ENCODE measurements at places on chromosomes 12 and 14.

GRCh38 chr14:79438696-79439342 lies 772.5 kb downstream of the DIO2 start:
- DNase-seq = no peak

DNA sequence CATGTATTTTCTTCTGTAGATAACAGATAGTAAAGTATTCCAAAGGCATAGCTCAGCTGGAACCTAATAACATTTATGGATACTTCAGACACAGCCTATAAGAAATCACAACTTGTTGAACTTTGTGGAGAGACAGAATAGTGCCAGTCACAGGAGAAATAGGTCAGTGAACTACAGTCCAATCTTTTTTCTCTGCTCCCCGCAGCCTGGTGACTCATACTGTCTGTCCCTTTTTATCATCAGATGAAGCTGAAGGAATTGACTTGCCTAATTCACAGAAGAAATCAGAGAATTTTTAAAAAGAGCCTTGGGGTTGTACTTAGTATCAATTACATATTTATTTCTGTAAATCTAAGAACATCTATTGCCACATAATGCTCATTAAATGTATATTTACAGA lies 222.3 kb downstream of the ALG10 start:
- no peak for DNase-seq

GRCh38 chr14:31205681-31206535 lies 1.7 kb downstream of the HECTD1 start:
- DNase-seq = peak; percentile 84

DNA sequence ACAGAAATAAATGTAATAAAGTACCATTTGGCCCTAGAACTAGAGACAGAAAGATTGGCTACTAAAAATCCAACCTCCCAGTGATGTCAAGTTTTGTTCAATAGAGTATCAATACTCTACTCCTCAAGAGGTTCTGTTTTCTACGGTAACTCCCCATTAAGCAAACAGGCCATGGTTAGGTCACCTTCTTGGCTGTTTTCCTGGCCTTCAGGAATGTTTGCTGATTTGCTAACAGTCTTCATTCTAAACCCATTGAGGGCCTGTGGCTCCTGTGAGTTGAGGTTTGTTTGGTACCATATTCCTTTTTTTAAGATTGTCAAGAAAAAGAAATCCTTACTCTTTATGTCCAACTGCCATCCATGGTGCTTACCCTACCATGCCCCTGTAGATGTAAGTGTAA lies 1022.0 kb upstream of the TMEM132C start:
- no peak for DNase-seq

- DNase-seq = peak; percentile 44
These were observed 1.8 kb downstream of the SPSB2 start for GRCh38 chr12:6871052-6871957.

GRCh38 chr12:5163661-5164060 lies 120.0 kb downstream of the KCNA5 start:
- DNase-seq = no peak

DNA sequence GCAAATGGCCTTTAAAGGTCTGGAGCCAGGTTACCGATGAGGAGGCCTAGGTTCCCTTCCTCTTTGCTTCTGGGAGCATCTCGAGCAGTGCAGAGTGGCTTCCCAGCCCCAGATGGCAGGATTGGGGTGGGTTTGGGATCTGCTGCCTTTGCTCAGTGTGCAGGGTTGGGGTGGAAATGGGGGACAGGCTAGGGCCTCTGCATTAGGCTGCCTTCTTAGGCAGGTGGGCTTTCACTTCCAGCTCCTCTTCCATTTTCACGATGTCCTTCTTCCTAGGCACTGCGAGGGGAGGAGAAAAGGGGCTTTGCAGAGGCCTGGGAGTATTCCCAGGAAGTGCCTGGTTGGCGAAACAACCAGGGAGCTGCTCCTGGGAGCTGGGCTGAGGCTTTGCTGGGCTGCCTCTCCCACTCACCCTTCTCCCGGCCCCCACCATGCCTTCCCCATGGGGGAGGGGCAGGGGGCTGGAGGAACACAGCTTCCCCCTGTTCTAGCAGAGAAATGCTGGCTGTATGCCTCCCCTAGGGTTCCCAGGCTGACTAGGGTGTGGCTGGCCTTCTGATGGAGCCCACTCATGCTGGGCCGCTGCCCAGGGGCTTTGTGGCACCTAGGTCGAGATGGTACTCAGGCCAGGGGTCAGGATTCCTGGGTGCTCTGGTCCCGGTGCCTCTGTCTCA lies 2.4 kb downstream of the NR4A1 start:
- no peak for DNase-seq

DNA sequence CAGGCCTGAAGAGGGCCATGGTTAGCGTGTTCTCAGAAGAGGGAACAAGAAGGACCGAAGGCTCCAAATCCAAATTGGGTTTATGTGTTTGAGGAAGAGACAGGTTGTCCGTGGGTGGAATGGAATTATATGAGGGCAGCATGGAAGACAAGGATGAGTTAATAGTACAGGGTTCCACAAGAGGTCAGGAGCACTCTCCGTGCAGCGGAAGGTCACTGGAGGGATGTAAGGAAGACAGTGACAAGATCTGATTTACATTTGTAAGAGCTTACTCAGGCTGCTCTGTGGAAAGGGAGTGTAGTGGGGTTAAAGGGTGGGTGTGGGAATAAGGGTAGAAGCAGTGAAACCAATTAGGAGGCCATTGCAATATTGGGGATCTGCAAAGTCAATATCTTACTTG lies 97.0 kb downstream of the TPH2 start:
- DNase-seq = no peak

DNA sequence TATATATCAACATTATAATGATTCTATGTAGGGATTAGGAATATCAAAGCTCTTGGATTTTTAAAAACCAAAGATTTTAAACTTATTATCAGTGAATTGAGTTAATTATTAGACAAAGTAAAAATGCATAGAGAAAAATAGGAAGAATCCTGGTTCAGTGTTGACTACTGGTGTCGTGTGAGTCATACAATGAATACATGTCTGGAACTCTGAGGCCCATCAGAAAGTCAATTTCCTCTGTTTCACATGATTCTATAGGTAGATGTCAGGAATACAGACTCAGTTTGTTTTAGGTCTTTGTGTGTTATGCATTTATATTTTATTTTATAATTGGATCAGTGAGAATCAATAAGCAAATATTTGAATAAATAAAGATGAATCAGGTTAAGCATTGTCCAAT lies 84.5 kb upstream of the RTL1 start:
- DNase-seq = no peak

GRCh38 chr14:66225337-66225736 lies 260.8 kb upstream of the CCDC196 start:
- DNase-seq = no peak

DNA sequence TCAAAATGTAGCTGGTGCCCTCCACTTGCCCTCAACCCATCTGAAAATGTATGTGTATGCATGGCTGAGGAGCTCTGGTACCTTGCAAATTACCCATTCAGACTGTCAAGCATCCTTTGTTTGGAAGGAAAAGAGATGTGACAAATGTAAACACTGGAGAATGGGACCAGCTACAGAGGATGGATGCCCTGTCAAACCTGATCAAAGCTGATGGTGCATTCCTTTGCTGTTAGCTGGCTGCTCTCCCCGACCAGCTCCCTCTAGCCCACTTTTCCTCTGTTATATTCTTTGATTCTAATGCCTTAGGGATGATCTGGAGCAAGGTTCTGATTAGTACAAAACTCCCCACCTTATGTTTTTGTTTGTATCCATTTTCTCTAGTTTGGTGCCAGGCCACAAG lies 310.3 kb downstream of the C12orf75 start:
- no peak for DNase-seq

GRCh38 chr12:113980537-113981337 lies 14.6 kb upstream of the RBM19 start:
- DNase-seq = peak; percentile 84

DNA sequence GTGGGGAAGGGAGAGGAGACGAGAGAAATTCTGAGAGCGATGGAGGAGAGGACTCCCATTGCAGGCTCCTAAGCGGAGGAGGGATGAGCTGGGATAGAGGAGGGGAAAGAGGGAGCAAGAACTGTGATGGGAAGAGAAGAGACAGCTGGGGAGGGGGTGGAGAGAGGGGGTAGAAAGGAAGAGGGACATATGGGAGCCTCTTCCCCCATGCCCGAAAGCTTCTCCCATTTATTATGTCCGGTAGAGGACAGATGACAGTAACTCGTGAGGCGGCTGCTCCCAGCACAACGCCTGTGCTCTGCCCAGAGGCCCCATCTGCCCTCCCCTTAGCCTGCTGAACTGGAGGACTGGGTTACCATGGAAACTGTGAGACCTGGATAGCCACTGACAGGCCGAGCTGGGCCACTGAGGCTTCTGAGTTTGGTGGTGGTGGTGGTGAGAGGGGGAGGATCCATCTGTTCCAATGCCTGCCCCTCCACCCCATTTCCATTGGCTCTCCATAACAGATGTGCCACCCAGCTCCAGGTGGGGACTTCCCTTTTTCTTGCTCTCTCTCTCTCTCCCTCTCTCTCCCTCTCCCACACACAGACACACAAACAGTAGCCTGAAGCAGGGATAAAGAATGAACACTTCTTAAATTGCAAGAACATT lies 8.3 kb downstream of the CPNE6 start:
- DNase-seq = no peak

- DNase-seq = peak; percentile 47
These were observed 41.9 kb downstream of the TTC8 start for GRCh38 chr14:88866305-88866704.

DNA sequence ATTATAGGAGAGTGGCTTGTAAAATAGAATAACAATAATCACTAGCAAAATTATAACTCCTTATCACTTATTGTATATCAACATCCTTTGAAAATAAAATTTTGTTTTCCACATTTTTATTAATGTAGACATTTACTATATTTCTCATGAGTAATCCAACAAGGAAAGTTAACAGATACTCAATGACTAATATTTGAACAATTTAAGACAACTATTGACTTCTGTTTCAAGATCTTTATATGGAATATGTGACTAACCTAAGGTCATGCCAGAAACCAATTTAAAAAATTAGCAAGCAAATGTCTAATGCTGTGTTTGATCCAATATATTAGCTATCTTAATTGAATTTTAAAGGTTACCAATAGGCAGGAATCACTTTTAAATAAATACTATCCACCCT lies 638.5 kb upstream of the FLRT2 start:
- DNase-seq = no peak

GRCh38 chr12:82781309-82781997 lies 94.7 kb downstream of the TMTC2 start:
- no peak for DNase-seq

DNA sequence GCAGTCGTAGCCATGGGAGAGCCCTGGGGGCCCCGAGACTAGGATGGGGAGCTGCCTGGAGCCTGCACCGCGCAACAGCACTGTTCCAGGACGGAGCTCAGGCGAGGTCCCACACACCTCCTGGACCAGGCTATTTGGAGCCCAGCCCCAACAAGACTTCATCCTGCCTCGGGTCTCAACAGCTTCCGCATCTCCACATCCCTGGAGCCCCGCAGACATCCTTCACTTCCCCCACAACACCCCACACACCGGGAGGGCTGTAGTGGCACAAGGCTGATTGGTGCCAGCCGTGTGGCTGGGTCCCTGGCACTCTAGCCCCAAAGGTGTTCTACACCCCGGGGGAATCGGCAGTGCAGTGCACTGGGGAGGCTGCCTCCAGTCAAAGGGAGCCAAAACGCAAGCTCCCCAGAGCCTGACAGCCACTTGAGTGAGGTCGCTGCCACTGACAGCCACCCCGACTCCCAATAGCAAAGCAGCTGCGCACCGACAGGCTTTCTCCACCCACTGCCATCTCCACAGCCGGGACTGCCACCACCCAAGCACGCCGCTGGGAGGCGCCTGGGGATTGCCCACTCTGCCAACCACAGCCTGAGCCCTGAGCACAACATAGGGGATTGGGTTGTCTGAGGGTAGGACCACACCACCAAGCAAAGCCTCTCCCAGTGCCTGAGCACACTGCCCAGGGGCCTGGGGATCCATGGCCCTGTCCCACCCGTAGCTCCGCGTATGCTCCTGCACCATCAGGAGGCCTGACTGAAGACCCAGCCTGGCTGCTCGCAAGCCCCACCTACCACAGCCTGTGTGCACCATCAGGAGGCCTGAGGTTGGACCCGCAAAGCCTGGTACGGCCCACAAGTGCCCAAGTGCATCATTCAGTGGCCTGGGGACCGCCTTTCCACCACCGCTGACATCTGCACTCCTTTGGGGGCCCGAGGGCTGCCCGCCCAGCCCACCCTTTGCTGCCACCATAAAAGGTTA lies 13.2 kb upstream of the KLRF1 start:
- DNase-seq = peak; percentile 30

- no peak for DNase-seq
These were observed 150.9 kb upstream of the FRMD6 start for GRCh38 chr14:51500776-51501175.

- DNase-seq = peak; percentile 9
These were observed 93.9 kb downstream of the SLC16A7 start for GRCh38 chr12:59689776-59690175.

DNA sequence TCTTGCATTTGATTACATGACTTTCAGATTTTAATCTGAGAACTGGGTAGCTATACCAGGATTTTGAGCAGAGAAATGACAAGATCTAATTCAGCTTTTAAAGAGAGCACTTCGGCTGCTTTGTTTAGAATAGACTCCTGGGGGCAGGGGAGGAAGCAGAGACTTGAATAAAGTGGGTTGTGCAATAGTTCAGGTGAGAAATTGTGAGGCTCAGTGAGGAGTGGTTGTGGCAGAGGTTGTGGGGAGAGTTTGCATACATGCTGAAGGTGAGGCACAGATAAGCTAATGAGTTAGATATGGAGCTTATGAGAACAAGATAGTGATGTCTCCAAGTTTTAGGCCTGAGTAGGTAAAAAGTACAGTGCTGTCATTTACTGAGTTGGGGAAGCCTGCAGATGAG lies 281.4 kb downstream of the FLRT2 start:
- DNase-seq = no peak

GRCh38 chr12:49552425-49552824 lies 13.6 kb downstream of the KCNH3 start:
- no peak for DNase-seq

GRCh38 chr14:92706386-92706785 lies 42.0 kb downstream of the LGMN start:
- no peak for DNase-seq

All from adipocyte (in vitro differentiated cells).